ENCODE measurements at places on chromosomes 1 and 21.

GRCh38 chr1:24713176-24713575 lies 32.1 kb upstream of the CLIC4 start:
- no peak for DNase-seq

DNA sequence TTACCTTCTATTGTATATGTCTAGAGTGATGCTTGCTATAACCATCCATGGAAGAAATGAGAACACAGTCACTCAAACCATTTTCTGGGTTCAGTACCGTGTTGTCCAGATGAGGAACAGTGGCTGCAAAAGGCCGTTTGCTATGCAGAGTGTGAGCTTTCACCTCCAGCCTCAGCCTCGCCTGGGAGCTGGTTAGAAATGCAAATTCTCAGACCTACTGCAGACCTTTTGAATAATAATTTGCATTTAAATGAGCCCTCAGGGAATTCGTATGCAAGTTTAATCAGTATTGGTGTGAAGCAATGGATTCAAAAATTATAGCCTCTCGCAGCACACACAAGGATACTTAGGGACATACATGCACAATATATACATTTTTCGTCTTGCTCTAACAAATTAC lies 24.1 kb downstream of the KCNJ15 start:
- no peak for DNase-seq

DNA sequence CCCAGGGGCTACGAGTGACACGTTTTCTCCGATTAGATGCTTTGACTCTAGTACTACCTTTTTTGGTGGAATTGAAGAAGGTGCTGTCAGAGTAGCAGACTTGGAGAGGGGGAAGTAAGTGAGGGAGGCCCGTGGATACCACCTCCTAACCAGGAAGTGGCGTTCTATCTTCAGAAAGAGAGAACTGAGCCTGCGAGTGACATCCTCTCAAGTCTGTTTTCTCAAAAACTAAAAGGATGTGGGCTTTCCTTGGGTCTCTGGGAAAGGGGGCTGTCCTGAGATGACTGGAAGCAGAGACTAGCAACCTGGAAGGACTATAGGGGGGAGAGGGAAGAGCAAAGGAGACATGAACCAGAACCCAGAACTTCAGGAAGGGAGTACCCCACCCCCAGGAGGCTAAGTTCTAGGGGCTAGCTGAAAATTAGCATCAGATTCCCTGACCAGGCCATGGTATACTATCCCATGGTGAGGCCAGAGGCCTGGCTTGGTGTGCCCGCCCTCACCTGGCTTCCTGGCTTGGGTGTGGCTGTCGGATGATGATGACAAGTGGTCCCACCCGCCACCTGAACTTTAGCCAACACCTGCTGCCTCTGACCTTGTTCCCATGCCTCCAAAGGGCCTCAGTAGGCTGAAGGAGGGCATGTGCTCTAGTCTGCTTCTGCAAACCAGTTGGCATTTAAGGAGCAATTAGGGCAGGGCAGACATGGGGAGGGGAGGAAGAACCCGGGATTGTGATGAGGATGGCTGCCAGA lies 49.1 kb downstream of the ATP2B4 start:
- DNase-seq, result no peak

GRCh38 chr1:50108497-50109059 lies at the start of gene ELAVL4:
Gene ELAVL4, plus strand, starts transcription at chr1:50108920. Its CDS starts 270 bp downstream, at chr1:50109190.
- DNase-seq, result no peak

- DNase-seq, result no peak
Measured at GRCh38 chr1:119009312-119009655, 21.1 kb upstream of the TBX15 start.

GRCh38 chr21:41664881-41665765 lies 101.7 kb downstream of the RIPK4 start:
- DNase-seq, result peak; percentile 84

DNA sequence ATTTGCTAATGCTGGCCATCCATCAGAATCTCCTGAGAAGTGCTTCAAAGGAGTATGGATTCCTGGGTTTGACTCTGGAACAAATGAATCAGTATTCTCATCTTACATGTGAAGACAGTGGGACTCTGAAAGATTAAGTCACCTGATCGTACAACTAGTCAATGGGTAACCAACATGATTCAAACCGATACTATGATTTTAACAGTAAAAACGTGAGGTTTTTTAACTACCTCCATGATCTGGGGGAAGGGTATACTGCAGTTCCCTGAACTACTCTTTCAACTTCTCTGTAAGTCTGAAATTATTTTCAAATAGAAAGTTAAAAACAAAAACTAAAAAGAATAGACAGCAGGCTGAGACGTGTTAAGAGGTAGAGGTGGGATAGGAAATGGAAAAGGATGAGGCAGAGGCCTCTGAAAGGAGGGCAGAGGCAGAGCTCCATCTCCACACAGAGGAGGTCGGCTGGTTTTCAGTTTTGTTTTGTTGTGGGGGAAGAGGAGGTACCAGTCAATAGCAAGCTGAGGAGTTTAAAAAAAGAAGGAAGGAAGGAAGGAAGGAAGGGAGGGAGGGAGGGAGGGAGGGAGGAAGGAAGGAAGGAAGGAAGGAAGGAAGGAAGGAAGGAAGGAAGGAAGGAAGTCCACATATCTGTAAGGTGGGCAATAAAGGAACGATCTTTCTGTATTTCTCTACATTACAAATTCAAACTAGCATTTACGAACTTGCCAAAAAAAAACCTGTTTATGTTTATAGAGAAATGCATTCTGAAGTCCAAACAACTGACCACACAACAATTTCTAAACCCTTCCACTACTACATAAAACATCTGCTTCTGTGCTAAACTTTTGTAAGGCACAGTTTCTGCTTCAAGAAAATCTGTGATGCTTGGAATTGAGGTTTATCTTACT lies 213.1 kb downstream of the RERE start:
- DNase-seq, result no peak

GRCh38 chr1:23446661-23447310 lies 22.2 kb upstream of the TCEA3 start:
- DNase-seq, result no peak

- DNase-seq, result peak; percentile 11
Measured at GRCh38 chr1:10604966-10605365, 130.2 kb downstream of the PEX14 start.

GRCh38 chr1:59375321-59376220 lies 78.7 kb downstream of the FGGY start:
- DNase-seq, result no peak

DNA sequence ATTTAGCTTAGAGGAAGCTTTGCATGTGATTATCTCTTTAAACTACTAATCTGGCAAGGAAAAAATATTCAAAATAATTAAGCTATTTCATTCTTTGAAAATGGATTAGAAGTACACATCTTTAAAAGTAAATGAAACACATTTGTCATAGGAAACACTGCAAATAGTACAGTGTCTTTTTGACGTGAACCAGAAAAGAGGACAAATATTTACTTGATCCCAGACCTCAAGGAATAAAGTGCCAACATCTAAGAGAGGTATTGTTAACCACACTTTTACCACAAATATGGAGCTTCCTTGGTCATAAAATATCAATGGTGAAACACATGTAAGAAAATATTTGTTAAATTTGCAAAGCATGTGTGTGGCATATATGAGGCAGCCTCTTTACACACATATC lies 159.9 kb downstream of the SNX7 start:
- no peak for DNase-seq

GRCh38 chr1:206503591-206504362 lies 3.6 kb upstream of the RASSF5 start:
- peak; percentile 88 for DNase-seq

DNA sequence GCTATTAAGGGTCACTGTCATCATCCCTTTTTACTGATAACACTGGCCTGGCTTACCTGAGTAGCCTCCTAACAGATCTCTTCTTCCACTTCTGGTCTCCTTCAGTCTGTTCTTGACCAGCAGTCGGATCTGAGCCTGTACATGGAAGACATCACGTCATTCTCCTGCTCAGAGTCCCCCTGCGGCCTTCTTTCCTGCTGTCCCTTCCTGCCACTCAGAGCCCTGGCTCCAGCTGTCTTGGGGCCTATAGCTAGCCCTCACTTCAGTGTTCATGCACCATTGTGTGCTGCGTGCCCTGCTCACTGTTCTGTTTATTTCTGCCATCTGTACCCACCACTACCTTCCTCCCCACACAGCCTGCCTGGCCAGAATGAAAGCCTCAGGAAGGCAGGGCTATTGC lies 8.4 kb downstream of the ADARB1 start:
- no peak for DNase-seq

DNA sequence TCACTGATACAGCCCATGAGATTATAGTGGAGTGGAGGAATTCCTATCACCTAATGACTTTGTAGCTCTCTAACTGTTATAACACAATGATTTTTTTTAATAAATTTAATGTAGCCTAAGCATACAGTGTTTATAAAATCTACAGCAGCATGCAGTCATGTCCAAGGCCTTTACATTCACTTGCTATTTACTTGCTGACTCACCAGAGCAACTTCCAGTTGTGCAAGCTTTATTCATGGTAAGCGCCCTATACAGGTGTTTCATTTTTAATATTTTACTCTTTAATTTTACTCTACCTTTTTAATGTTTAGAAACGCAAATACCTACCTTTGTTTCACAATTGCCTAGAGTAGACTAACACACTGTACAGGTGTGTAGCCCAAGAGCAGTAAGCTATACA lies 1652.2 kb downstream of the BRINP3 start:
- no peak for DNase-seq

- DNase-seq, result no peak
Measured at GRCh38 chr1:225763716-225764548, 13.7 kb upstream of the SRP9 start.

- no peak for DNase-seq
Measured at GRCh38 chr1:68521286-68521685, 24.4 kb upstream of the DEPDC1 start.

DNA sequence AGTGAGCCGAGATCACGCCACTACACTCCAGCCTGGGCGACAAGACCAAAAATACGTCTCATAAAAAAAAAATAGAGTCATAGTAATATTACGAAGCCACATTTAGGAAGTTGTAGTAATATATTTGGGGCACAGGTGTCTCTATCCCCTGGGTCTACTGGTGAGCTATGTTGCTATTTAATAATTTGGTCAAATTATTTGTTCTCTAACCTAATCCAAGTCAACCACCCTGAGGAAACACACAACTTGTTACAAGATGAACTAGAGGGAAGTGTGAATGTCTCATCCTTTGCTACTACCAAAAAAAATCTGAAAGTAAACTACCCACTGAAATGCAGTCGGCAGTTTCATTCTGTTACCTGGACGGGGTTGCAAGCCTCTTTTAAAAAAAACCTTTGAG lies 35.3 kb downstream of the RGS8 start:
- DNase-seq, result no peak

DNA sequence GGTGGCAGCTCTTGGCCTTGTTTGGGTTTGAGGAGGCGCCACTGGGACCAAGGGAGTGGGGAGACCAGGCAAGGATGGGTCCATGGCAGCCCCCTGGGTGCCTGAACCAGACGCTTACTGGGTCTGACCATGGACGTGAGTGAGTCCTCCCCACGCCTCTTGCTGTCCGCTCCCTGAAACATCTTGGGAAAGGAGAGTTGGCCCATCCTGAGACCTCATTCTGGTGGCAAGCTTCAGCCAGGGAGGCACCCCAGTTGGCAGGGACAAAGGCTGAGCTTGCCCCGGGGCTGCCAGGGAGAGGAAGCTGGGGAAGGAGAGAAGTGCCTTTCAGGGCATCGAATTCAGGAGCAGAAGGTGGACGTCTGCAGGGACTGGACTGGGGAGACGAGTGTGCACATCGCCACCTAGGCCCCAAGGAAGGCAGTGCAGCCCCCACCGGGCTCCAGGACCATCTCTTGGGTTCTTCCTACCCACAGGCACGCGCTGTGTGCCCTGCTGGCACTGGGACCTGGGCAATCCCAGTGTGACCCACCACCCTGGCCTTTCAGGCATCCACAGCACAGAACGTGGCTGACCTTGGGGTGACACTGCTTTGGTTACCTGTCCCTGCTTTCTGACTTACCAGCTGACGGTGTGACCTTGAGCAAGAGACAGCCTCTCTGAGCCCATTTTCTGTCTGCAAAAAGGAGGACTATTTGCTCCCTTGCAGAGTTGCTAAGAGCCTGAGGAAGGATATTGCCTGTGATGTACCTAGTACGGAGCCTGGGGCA lies 132.9 kb upstream of the WNT4 start:
- no peak for DNase-seq

GRCh38 chr1:94773931-94774422 lies 46.2 kb upstream of the SLC44A3 start:
- no peak for DNase-seq

GRCh38 chr1:40404670-40405462 lies 31.3 kb downstream of the SMAP2 start:
- DNase-seq, result no peak

DNA sequence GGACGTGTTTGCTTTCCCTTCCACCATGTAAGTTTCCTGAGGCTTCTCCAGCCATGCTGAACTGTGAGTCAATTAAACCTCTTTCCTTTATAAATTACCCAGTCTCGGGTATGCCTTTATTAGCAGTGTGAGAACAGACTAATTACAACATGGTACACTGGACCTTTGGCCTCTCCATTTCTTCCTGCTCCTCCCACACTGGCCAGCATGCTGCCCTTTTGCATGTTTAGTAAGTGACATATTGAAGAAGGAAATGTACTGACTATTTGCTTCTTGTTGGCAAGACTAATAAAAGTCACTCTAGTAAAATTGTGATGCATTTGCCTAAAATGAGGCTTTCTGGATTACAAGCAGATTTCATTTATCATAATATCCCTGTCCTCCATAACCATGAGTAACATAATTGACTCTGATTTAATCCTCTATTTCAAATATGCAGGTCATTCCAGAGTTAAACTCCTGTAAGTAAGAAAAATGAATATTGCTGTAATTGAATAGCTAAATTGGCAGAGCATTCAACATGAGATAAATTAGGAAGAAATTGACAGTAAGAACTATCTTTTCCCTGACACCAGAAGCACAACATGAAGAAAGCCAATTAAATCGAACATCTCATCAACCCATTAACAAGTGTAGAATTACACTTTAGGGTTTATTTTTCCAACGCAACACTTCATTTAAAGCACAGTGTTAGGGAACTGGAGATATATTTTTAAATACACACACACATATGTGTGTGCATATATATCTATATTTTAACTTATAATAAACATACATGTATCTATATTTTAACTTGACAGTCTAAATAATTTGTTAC lies 427.8 kb upstream of the ZP4 start:
- no peak for DNase-seq

GRCh38 chr1:78009836-78010235 lies 5.1 kb downstream of the DNAJB4 start:
- DNase-seq, result no peak

- DNase-seq, result no peak
Measured at GRCh38 chr1:205519541-205520131, 15.2 kb downstream of the CDK18 start.

- no peak for DNase-seq
Measured at GRCh38 chr1:9378801-9379200, 86.1 kb downstream of the SPSB1 start.

DNA sequence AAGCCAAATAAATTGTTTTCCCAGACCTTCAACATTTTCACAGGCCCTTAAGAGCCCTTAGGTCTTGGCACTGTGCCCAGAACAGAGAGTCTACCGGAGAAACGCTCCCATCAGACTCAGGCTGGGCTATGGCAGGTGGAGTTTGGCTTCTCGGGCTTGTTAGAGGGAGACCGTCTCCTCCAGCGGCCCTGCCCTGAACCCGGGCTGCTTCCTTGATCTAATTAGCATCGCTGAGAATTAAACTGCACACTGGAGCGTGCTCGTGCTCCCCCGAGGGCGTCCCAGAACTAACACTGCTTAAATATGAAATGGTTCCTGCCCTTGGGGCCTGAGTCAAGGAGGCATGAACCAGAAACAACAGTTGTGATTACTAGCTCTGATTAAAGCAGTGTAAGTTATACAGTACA lies 634.4 kb downstream of the MATN1 start:
- DNase-seq, result no peak

GRCh38 chr1:248239478-248239877 lies 8.3 kb downstream of the OR2M4 start:
- no peak for DNase-seq

GRCh38 chr1:203181586-203182386 lies 4.7 kb downstream of the CHI3L1 start:
- no peak for DNase-seq
